ENCODE measurements at places on chromosomes 4 and X. TPM values are rescaled to one million over a fixed set of nuclear protein-coding genes. Genes with fewer than 3 reads are reported as not detected.

The TLR2 gene
- 1.4 TPM for total RNA-seq

The APLN gene
- total RNA-seq = not detected

The NKAP gene
- 13.0 TPM for total RNA-seq

GRCh38 chr4:21795091-21795490 is 153.5 kb downstream of the KCNIP4 start:
- DNase-seq = peak; percentile 30

GRCh38 chr4:150402871-150403272 is 179.1 kb upstream of the MAB21L2 start:
- DNase-seq = no peak

GRCh38 chrX:113522814-113523213 is 682.2 kb upstream of the AMOT start:
- DNase-seq = no peak

DNA sequence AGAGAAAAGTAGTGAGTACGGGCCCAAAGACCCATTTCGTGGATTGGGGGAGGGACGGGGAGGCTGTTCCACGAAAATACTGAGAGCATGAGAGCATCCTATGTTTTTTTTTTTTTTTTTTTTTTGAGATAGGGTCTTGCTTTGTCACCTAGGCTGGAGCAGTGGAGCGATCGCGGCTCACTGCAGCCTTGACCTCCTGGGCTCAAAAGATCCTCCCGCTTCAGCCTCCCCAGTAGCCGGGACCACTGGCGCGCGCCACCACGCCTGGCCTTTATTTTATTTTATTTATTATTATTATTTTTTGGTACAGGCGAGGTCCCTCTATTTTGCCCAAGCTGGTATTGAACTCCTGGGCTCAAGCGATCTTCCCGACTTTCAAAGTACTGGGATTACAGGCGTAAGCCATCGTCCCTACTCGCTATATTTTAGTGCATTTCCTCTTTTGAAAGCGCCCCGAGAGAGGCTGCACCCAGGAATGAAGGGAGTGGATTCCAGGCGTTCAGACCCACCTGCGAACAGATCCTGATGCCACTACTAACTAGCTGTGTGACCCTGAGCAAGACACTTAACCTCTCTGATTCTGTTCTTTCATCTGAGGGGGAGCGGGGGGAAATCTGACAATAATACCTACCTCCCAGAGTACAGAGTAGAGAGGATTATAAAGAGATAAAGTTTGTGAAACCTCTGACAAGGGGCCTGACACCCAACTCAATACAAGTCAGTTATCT is 5.4 kb upstream of the MSX1 start:
- no peak for DNase-seq

DNA sequence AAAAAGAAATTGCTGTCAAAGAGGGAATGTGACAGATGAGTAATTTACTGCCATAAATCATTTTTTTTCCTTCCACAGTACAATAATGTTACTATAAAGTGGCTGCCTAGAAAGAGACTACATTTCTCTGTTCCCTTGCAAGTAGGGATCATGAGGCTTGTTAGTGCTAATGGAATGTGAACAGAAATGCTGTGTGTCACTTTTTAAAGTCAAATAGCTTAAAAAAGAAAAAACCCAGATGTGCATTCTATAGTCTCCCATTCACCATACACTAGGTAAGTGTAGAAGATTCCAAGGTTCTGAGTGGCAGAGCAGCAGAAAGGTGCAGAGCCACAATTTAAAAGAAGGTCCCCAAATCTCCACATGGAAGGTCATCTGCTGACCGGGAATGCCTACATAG is 328.4 kb downstream of the CAMK2D start:
- no peak for DNase-seq

DNA sequence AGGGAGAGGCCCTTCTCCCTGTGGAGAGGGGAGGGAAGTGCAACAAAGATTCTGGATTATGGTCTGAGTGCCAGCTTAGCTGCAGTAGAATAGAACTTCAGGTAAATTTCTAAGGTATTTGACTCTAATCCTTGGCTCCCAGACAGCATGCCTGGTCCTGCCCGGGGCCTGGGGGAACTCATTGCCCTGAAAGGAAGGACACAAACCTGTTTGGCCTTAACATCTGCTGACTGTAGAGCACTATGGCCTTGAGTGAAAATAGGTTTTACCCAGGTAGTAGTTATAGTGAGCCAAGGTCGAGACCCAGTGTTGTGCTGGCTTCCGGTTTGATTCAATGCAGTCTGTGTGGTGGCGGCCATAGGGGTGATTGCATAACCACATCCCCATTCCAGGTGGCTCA is 64.4 kb downstream of the RPS6KA6 start:
- DNase-seq = no peak

- DNase-seq = no peak
Measured at GRCh38 chr4:184282895-184283654, 65.4 kb upstream of the ENPP6 start.

Measured in CD4-positive, CD25-positive, alpha-beta regulatory T cell (primary cell).